GM23338 (cell line): ENCODE measurements at places on chromosomes 4 and X.
A peak's percentile ranks its signal among the peaks of the same experiment; 100 is the strongest.

- DNase-seq = no peak
Observed at GRCh38 chr4:157840648-157841047, 332.2 kb downstream of the GASK1B start.

DNA sequence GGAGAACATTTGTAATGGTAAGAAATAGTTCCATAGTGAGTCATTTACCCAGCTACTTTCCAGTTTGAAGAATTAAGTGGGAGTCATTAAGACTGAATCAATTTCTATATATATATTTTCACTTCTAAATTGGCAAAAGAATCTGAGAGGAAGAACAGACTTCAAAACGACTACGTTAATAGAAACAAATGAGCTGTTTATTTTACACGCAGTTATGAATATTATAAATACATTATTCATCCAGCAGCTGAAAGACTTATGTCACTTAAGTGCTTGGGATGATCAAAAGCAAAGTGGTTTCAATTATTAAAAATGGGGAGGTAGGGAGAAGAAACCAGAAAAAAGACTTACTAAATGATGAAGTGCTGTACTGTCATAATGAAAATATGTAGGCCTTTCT, 260.5 kb upstream of the DDX53 start:
- DNase-seq = no peak

- peak; percentile 6 for DNase-seq
Observed at GRCh38 chr4:43776371-43776770, 672.2 kb downstream of the KCTD8 start.

DNA sequence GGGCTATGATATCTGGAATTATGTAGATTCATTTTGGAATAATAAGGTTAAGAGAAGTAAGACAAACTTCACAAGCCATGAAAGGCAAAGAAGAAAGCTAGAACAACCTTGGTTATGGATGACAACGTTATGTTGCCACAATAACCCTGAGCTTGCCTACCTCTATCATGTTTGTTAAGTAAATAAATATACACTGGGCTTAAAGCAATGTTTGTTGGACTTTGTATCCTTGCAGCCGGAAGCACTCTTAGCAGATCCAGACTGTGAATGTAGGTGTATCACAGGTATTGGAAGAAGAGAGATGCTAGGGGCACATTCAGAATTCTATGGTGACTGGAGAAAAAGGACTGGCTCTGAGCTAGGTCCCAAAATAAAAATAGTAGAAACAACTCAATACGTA, 214.4 kb downstream of the HS3ST1 start:
- DNase-seq = no peak

DNA sequence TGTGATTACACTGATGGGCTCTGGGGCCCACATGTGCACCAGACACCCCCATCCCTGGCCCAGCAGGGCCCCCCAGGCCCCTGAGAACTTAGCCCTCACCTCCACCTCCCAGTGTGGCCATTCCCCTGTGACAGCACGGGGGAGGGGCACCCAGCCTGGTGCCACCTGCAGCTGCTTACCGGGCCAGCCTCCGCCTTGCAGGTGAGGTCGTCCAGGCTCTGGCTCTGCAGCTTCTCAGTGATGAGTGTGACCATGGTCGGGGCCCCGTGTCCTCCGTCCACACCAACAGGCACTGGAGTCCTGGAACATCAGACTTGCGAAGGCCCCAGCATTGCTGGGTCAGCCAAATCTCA, 15.6 kb downstream of the FAM53A start:
- no peak for DNase-seq

DNA sequence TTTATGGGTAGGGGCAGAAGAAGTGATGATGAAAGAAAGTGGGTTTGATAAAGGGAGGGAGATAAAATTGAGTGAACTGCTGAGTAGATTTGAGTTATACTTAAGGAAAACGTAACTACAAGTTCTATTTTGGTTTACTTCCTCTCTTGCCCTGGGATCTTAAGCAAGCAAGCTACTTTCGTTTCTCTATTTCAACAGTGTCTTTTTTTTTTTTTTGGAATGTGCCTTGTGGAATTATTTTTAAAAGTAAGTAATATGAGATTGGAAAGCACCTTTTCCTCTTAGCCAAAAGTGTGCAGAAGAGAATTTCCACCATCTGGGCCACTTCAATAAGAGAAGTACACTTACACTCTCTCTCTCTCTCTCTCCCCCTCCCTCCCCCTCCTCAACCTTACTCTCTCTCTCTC, 16.0 kb upstream of the C4orf36 start:
- DNase-seq = no peak

DNA sequence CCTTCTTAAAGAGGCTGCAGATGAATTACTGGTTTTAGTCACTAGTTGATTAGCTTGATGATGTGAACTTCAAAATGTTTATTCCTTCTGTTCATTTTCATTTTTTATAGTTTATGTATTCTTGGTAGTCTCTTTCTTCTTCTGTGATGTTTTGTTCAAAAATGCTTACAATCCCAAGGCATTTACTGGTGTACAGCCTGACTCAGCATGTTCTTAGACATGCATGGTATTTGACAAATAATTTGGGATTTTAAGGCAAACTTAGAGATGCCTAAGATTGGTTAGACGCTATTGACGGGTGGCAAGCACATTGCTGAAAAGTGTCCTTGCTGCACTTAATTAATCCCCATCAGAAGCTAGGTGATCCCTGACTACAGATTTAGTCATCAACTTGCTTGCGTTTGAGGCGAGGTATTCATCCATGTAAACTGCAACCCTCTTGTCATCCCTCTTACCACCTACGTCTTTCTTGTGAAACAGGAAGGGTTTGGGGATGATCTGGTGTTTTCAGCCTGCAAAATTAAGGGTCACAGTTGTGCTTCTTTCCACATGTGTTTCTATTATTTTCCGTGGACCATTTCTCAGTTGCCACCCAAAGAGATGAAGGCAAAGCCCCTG, 331.8 kb downstream of the DKK2 start:
- no peak for DNase-seq
